ENCODE measurements at places on chromosomes 12 and 14.
A peak's percentile ranks its signal among the peaks of the same experiment; 100 is the strongest.

- DNase-seq = no peak
- H3K36me3 ChIP-seq = peaks cover 72% of the 10 kb centered on the region
- H3K4me3 ChIP-seq = no peak overlapping the region
Measured at GRCh38 chr12:112096667-112097066, 11.9 kb downstream of the NAA25 start.

GRCh38 chr12:123083661-123084571 is 67.0 kb downstream of the PITPNM2 start:
- no peaks in the 10 kb centered on the region for H3K36me3 ChIP-seq
- H3K27ac ChIP-seq = no peak overlapping the region
- no peaks in the 10 kb centered on the region for H3K27me3 ChIP-seq

GRCh38 chr12:27521066-27521465 is 2.9 kb upstream of the PPFIBP1 start:
- DNase-seq = peak; percentile 40
- H3K27me3 ChIP-seq = no peaks in the 10 kb centered on the region
- H3K4me3 ChIP-seq = no peak overlapping the region
- H3K4me1 ChIP-seq = peaks cover 24% of the 10 kb centered on the region

DNA sequence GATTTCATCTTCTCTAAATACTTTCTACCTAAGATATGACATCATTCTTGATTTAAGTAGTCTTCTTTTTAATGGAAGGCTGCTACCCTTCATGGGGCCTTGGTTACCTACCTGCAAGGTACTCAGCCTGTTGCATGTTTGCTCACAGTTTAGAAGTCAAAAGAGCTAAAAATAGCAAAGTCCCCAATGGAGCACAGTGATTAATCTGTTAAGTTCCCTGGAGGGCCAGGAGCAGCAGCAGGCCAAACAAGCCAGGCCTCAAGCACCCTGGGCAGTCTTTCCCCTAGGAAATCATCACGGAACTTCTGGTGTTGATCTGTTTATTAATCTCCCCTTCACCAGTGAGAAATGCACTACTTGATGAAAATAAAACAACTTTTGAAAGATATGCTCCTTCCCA is 24.0 kb upstream of the SLC8A3 start:
- no peak overlapping the region for H3K4me3 ChIP-seq
- DNase-seq = peak; percentile 3
- no peak overlapping the region for H3K27ac ChIP-seq

DNA sequence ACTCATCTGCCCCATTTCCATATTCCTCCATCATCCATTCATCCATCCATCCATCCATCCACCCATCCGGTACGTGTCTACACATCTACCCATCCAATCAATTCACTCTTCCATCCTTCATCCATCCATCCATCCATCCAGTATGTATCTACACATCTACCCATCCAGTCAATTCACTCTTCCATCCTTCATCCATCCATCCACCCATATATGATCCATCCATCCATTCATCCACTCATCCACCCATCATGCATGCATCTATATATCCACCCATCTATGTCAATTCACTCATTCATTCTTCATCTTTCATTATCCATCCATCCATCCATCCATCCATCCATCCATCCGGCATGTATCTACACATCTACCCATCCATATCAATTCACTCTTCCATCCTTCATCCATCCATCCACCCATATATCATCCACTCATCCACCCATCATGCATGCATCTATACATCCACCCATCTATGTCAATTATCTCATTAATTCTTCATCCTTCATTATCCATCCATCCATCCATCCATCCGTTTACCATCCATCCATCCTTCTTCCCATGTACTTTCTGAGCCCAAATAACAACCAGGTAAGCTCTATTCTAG is 108.6 kb upstream of the NOS1 start:
- no peaks in the 10 kb centered on the region for H3K27me3 ChIP-seq
- H3K4me3 ChIP-seq = no peak overlapping the region
- no peaks in the 10 kb centered on the region for H3K4me1 ChIP-seq
- H3K27ac ChIP-seq = no peak overlapping the region
- no peaks in the 10 kb centered on the region for H3K36me3 ChIP-seq
- no peak for DNase-seq

Measured in left lung (tissue), 14 donors.